ENCODE measurements at places on chromosomes 4 and X.

GRCh38 chrX:101659601-101660063 lies at the start of gene ARMCX2:
Gene ARMCX2, minus strand, starts transcription at chrX:101659850. Its CDS starts 2,262 bp downstream, at chrX:101657588.
- DNase-seq, result peak; percentile 74

- no peak for DNase-seq
Measured at GRCh38 chr4:182206916-182207315, 36.3 kb upstream of the TENM3 start.

DNA sequence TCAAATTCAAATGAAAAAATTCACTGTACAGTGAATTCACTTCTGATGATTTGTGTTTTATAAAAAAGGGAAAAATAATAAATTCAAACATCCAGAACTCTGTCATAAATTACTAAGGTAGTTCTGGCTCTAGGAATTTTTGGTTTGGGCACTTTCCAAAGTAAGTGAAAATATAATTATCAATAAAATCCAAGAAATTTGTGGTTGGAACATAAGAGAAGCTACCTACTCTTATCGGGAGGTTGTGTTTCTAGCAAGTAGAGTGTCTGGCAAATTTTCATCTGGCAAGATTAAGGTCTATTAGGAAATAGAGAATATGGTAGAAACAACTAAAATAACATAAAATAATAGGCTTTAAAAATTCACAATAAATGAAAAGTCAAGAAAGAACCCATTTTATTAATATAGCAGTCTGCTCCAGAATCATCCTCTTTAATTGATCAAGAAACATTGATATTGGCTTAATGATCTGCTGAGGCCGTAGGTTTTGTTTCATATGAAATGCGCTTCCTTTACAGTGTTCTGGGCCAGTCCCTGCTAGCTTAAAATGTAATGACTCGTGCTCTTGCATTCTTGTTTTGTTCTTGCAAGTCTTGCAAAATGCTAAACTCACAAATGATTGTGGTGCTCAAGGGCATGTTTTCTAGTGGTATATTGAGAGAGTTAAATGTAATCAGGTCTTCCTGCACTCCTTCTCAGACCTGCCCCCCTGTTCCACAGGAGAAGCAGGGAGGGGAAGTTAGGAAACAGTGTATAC lies 331.4 kb downstream of the RAPGEF2 start:
- DNase-seq, result peak; percentile 38

- no peak for DNase-seq
Measured at GRCh38 chrX:26649534-26649933, 433.6 kb downstream of the MAGEB5 start.

DNA sequence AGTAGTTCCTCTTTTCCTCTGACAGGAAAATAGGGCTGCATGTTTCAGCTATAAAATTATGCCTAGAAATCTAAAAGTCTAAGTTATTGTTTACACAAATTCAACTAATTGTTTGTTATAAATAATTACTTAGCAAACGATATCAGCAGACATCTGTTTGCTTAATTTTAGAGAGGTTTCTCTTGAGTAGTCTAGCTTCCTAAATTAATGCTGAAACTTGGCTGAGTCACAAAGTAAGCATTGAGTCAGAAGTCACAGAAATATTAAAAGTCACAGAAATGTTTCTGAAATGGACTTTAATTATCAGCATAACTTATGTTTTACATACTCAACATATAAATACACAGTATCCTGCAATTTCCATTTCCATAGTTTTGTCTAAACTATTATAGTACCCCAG lies 1044.0 kb downstream of the CCSER1 start:
- DNase-seq, result no peak

DNA sequence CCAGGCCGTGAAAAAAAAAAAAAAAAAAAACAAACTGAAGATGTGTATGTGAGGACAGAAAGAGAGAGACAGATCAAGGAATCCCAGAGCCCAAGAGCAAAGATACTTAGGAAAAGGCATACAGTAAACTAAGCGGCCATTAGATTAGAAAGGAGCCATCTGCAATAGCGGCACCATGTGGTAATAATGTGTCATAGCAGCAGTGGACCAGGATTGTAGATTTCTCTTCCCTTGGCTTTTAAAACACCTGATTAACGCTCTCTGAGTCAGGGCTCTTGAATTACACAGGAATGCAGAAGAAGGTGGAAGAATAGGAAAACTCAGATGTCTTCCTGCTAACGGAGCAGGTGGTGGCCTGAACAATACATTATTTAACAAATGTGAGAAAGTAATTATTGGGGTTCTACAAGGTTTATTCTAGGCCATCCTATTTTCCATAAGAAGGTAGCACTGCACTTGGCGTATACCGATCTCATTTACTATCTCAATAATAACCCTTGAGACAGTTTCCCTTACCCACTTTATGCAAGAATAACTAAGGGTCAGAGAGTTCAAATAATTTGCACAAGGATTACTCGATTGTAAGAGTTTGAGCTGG lies 182.7 kb downstream of the KCNIP4 start:
- peak; percentile 50 for DNase-seq

- DNase-seq, result no peak
Measured at GRCh38 chr4:101418466-101418865, 71.1 kb upstream of the PPP3CA start.

DNA sequence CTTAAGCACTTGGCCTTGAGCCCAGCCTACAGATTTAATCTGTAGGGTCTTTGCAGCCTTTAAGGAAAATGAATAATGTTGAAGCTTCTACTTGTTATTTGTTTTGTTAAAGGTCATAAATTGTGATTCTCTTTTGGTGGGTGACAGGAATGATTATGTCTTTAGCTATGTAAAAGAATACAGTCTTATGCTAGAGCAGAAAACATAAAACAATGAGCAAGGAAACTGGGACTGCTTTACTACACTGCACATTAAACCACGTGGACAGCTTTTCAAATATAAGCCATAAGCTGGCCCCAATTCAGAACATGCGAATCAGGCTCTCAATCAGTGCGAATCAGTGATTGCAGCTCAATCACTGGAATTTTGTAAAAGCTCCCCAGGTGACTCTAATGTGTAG lies 40.9 kb upstream of the TBC1D19 start:
- no peak for DNase-seq

- DNase-seq, result no peak
Measured at GRCh38 chr4:45971108-45971507, 152.7 kb downstream of the GABRG1 start.

- no peak for DNase-seq
Measured at GRCh38 chr4:176858839-176859238, 66.1 kb upstream of the VEGFC start.

GRCh38 chr4:113145519-113146291 lies 96.3 kb downstream of the ANK2 start:
- no peak for DNase-seq

DNA sequence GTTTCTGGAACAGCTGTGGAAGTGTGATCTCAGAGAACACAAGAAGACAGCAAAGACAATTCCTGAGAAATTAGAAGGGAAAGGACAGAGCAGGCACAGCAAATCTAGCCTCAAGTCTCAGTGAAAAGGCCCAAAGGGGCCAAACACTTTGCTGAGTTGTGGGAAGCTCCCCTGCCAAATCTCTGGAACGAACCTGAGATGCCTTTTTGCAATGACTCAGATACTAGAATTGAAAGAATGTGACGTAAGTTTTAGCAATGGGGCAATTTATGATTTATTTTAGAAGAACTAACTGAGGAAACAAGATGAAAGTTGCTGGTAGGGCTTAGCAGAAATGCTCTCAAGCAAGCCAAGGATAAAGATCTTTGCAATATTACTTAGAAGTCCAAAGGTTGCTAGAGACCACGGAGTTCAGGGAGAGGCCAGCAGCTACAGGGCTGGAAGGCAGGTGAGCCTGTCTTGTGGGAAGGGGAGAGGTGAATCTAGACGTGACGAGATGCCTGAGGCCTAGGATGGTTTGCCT lies 92.8 kb downstream of the AMELX start:
- DNase-seq, result peak; percentile 43

DNA sequence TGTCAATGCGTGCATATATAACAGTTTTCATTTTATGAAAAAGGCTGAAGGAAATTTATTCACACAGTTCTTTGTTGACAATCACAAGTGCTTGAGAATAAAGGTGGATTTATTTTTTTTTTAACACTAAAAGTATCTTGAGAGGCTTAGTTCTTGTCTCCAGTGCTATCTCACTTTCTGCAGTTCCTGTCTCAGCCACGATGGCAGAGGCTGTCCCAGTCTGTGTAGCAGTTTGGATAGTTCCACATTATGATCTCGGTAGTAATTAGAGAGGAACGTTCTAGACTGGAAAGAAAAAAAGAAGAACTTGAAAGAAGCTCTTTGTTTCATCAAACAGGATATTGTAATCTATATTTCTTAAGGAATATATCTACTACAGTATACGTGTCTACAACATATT lies 229.0 kb downstream of the UGT8 start:
- no peak for DNase-seq

- peak; percentile 52 for DNase-seq
Measured at GRCh38 chrX:152817078-152817764, 13.3 kb downstream of the CETN2 start.

GRCh38 chrX:16978193-16978984 lies 31.9 kb downstream of the REPS2 start:
- no peak for DNase-seq

- DNase-seq, result no peak
Measured at GRCh38 chr4:114318309-114318708, 280.3 kb upstream of the UGT8 start.

- no peak for DNase-seq
Measured at GRCh38 chrX:12973561-12974304, 1.2 kb upstream of the TMSB4X start.

- DNase-seq, result no peak
Measured at GRCh38 chr4:54695337-54695736, 37.6 kb downstream of the KIT start.

DNA sequence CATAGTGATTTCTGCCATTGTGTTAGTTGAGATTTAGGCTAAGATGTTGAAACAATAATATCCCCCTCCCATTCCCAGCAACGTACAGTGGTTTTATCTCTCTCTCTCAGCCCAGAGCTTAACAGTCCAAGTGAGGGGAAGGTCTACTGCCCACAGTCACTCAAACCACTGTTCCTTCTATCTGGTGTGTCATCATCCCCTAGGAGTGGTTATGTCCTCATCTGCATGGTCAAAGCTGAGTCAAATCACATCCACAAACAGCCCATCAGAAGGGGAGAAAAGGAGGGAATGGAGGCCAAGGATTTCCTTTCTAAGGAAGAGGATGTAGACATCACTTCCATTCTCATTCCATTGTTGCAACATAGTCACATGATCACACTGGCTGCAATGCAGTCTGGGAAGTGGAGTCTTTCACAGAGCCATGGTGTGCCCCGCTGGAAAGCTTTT lies 42.8 kb upstream of the CHRNA9 start:
- DNase-seq, result peak; percentile 22

- no peak for DNase-seq
Measured at GRCh38 chr4:107492566-107492965, 227.5 kb downstream of the PAPSS1 start.

DNA sequence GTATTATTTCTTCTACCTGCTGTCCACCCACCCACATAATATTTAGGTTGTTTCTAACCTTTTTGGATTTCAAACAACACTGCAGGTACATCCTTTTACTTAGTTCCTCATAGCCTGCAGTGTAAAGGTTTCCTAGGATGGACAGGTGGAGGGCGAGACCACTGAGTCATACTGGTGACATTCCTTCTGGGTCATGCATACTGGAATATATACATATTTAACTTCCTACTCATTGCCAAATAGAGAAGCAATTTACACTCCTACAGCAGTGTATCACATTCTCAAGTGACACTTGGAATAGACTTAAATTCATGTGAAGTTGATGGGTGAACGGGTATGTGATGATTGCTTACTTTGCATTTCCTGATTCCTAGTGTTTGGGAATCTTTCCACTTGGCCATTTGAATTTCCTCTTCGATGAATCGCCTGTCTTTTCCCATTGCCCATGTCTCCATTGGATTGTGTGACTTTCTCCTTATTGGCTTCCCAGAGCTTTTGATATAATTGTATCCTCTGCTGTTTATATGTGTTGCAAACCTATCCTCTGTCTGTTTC lies 8.2 kb upstream of the PPP2R2C start:
- DNase-seq, result no peak

DNA sequence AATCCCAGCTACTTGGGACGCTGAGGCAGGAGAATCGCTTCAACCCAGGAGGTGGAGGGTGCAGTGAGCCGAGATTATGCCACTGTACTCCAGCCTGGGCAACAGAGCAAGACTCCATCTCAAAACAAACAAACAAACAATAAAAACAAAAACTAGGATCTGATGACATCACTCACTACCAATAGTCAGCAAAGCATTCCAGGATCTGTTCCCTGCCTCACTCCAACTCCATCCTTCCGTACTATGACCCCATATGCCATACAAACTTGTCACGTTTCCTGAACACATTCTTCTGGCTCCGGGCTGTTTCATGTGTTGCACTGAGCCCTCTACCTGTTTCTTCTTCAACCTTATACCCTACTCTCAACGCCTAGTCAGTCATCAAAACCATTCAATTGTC lies 47.3 kb downstream of the RBM47 start:
- no peak for DNase-seq

DNA sequence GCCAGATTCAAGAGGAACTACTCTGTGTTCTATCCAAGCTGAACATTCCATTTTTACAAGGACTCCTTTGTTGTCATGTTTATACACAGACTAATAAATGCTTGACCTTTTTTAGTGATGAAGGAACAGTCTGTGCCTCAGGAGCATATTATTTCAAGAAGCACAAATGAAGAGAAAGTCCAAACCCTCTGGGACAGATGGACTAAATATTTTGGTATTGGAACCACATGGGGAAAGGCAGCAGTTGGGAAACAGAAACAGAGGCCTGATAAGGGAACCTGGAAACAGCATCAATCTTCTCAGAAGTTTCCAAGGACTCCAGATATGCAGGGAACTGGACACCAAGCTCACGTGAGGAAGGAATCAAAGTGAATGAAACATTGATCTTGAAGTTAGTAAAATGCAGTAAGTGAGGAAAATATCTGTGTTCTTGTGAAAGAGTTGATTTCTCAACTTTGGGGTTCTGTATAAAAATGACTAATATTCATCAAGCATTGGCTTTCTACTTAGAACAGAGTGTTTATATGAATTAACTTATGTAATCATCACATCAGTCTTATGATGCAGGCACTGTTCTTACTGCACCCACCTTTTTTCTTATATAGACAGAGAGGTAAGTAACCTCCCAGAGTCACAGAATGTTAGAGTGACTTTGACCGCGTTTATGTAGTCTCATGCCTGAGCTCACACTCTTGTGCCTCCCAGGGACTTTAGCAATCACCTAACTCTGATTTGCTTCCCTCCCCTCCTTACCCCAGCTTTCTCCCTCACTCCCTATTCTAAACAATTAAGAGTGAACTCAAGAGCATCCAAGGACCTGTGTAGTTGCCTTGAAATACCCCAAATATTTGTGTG lies 148.9 kb upstream of the JADE1 start:
- DNase-seq, result peak; percentile 26

- DNase-seq, result no peak
Measured at GRCh38 chr4:167544391-167544790, 310.1 kb upstream of the SPOCK3 start.

GRCh38 chr4:152935631-152936445 lies at the start of gene FHDC1:
Gene FHDC1, plus strand, starts transcription at chr4:152936323. Its CDS starts 6,735 bp downstream, at chr4:152943058.
- no peak for DNase-seq

GRCh38 chr4:53705151-53705764 lies 114.0 kb upstream of the LNX1 start:
- DNase-seq, result no peak

Data from AG08395 (cell line).